Kidney epithelial cell (primary cell): ENCODE measurements at places on chromosomes 2 and 18.
A peak's percentile ranks its signal among the peaks of the same experiment; 100 is the strongest.

- no peak for DNase-seq
Observed at GRCh38 chr18:56196495-56197225, 441.7 kb downstream of the TXNL1 start.

DNA sequence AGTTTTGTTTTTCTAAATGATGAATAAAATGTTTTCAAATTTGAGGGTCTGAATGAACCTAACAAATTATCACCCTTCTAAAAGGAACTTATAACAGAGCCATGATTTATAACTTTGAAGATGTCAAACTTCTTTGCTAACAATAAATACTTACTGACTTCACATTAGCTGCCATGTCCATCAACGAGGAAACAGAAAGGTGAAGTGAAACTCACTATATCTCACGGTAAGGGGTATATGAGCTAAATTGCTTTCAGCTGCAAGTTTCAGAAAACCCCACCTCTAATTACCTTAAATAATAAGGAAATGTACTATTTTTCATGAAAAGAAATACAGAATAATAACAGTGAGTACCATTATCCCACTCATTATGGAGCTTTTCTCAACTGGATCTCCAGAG lies 350.8 kb upstream of the NT5C1B start:
- no peak for DNase-seq

- DNase-seq = no peak
Observed at GRCh38 chr2:12554224-12555011, 162.3 kb upstream of the TRIB2 start.

DNA sequence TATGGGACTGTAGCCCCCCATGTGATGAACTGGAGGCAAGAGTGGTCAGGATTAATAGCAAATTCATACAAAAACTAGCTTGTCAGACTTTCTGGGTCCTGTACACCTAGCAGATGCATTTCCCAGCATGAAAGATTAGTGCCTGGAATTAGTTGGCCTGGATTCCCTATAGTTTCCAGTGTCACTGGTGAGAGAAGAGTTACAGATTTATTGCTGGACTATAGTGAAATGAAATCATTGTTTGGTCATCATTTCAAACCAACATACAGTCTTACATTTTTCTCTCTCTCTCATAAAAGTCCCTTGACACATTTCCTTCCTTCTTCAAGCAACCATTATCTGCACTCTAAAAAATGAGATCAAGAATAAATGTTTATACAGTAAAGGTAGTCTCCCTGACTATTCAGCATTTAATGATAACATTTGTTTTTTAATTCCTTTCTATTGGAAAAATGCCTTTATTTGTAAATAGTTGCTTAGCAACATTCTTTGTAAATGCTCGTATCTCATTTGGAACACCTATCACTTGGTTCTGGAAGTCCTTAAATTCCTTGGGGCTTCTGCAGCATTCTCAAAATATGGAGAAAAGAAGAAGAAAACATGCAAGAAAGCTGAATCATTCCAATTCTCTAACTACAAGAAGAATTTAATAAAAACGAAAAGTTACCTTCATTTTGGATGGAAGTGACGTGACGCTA lies 144.4 kb downstream of the MREG start:
- DNase-seq = no peak

- no peak for DNase-seq
Observed at GRCh38 chr2:221569871-221570270, 2.2 kb downstream of the EPHA4 start.

DNA sequence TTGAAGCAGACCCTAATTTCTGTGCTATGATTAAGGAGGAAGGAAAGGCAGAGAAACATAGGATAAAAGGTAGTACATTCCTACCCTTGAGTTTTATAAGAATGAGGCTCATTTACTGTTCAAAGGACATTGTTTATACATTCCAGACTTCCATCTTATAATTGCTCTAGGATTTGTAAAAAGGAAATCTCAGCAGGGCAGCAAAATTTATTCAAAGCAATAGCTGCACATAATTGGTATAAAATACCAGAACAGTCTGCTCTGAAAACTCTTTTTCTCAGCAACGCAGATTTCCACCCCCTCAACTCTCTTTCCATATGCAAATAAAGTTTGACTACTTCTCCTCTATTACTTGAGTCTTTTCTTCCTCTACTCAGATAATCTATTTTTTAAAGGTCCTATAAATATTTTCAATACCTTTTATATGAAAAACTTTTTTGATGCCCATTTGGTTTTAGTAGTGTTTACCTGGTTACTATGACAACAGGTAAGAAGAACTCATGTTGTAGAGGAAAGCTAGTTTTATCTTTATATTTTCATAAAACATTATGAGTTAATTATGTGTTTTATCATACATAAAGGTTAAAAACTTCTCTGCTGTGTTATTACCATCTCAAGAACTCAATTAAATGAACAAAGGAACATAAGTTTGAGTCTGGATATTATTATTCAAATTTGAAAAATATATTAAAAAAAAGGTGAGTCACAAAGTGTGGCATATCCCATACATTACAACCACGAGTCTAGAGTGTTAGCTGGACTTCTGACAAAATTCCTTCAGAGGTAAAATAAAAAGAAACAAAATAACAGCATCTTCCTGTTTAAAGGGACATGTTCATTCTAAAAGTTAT lies 19.9 kb downstream of the RBMS1 start:
- DNase-seq = no peak

GRCh38 chr2:236498369-236498768 lies 71.3 kb upstream of the ACKR3 start:
- peak; percentile 53 for DNase-seq

DNA sequence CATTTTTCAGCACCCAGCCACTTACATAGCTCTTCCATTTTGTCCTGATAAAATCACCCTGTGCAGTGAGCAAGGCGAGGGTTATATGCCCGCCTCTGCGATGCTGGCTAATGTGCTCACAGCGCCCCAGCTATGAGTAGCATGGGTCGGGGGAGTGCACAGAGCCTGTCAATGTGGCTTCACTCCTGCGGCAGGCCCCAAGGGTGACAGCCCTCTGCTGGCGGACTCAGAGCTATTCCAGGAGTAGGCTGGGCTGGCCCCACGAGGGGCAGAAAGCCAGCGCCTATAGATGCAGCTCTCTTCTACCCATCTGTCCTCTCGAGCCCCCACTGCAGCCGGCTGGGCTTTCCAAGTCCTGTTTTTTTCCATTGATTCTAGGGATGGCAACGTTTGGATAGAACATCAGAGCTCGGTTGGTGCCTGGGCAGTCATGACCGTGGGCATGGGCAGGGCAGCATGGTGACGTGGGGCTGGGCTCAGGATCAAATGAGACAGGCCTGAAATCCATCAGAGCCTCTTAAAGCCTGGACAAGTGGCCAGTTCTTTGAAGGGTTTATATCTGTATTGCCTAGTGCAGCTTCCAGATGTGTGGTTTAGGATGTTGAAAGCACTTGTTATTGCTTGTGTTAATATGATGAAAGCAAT lies 134.7 kb downstream of the MCFD2 start:
- no peak for DNase-seq

DNA sequence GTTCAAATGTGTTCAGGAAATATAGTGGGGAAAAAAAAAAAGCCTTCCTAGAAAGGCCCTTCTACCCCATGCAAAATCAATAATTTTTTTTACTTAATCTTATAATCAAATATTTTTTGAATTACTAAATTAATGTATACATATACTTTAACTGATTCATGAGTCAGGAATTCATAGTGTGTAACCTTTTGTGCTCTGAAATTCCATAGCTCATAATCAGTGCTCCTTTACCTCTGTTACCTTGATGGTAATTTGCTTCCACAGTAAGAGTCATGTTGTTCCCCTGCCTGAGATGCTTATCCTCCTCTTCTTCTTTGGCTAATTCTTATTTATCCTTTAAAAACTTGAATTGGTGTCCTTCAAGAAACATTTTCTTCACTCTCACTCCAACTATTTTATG lies 414.2 kb downstream of the THSD7B start:
- no peak for DNase-seq

DNA sequence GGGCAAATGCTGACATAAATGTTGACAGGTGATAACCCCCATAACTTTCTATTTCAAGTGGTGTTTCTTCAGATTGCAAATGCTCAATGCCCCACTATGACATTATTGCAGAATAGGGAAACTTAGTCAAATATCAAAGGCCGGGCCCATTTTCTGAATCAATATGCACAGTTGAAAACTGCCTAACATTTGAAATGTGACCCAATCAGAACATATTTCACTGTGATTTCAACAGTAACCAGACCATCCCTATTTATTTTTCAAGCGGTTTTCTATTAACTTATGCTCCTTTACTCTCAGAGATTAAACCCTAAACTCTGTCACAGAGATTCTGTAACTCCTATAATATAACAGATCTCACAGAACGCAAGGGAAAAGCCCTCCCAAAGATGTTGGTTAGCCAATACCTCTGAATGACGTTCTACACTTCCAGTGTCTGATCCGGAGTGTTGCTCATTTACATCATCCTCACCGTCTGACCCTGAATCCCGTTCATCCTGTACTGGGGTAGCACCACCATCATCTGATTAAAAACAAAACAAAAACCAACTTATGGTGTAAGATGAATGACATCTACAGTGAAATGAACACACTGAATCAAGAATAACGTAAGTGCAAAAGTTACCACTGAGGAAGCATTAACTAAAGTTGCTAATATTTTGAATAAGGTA lies 2.9 kb downstream of the IWS1 start:
- no peak for DNase-seq

- no peak for DNase-seq
Observed at GRCh38 chr2:57934659-57935058, 111.9 kb upstream of the VRK2 start.

GRCh38 chr2:41267929-41268659 lies 779.7 kb upstream of the PKDCC start:
- no peak for DNase-seq

DNA sequence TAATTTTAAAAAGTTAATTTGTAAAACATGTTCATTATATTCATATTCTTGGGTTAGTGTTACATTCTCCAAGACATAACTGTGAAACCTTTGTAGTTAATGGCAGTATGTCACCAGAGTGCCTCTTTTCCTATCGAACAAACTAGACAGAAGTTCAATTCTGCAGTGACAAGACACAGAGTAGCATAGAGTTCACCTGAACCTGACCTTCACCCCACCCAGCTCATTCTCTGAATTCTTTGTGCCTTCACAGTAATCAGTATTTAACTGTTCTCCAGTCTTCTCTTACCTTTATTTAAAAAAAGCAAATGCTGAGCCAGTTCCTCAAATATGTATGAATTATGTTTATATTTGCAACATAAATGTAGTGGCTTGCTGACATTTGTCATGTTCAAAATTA lies 52.9 kb upstream of the CHMP1B start:
- DNase-seq = no peak

- DNase-seq = no peak
Observed at GRCh38 chr2:25112113-25112512, 56.3 kb downstream of the POMC start.

DNA sequence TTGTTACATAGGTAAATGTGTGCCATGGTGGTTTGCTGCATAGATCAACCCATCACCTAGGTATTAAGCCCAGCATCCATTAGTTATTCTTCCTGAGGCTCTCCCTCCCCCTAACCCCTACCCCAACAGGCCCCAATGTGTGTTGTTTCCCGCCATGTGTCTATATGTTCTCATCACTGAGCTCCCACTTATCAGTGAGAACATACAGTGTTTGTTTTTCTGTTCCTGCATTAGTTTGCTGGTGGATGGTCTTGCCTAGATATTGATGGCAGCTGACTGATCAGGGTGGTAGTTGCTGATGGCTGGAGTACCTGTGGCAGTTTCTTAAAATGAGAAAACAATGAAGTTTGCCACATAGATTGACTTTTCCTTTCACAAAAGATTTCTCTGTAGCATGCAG lies 34.6 kb upstream of the MSTN start:
- DNase-seq = no peak

DNA sequence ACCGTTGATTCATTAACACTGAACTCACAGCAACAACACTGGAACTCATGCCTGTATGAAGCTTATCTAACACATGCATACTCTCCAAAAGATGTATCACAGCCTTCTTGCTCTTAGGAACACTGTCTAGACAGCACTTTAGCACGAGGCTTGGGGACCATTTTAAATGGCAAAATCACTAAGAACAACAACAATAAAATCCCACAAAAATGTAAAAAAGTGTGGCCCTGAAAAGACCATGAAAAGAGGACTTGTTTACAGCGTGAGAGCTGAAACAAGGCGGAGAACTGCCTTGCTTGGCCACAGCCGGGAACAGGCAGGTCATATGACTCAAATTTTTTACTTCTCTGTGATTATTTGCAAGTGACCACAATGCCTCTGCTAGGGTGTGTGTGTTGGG lies 48.1 kb downstream of the CHN1 start:
- DNase-seq = no peak

- DNase-seq = no peak
Observed at GRCh38 chr2:116747103-116747502, 1067.4 kb upstream of the DDX18 start.

DNA sequence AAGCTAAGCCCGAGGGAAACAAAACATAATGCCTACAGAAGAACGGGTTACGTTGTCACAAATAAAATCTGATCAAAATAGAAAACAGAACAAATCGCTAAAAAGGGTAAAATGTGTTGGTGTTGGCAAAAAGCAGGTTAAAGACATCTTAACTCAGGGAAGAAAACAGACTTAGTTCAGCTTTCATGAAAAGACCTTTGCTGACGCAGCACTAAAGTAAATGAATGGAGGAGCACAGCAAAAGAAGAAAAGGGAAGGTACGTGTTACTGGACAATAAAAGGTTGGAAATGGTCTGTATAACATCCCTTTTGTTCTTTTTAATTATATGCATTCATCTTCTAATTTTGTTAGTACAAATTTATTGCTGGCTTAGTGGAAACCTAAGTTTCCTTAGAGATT lies 117.4 kb upstream of the DSEL start:
- DNase-seq = no peak

GRCh38 chr2:68889500-68889899 lies 18.3 kb upstream of the BMP10 start:
- DNase-seq = no peak

DNA sequence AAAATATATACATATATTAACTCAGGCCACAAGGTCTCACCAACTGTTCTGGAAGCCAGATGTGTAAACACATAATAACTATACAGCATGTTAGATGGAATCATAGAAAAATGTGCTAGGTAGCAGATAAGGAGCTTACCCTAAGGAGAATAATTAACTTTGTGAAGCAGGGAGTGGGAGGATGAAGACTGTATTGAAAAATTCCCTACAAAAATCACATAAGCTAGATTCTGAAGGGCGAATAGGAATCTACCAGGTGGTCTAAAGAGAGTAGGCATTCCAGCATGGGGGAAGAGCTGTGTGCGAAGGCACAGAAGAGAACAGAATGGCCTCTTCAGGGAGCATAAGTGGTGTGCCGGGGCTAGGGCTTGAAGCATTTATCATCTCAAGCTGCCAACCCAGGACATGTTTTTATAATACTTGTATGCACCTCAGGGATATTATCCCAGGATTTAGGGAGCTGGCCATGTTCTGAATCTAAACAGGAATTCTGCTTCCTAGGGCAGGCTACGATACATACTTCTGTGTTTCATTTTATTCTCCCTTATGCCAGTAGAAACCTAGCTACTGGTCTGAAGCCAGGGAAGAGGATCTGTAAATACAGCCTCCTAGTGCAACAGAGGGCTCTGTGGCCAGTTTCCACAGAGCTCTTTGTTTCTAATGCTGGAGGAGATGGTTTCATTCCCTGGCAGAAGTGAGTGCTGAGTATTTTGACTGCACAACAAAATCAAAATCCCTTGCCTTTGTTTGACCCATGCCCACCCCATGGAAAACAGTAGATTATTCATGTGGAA lies 56.7 kb downstream of the NEMP2 start:
- DNase-seq = no peak
